Neural progenitor cell (in vitro differentiated cells): ENCODE measurements at places on chromosomes 7 and 10. TPM values are rescaled to one million over a fixed set of nuclear protein-coding genes. Genes with fewer than 3 reads are reported as not detected.

AKR1C4 gene
- total RNA-seq: not detected in 2 replicates

DNA sequence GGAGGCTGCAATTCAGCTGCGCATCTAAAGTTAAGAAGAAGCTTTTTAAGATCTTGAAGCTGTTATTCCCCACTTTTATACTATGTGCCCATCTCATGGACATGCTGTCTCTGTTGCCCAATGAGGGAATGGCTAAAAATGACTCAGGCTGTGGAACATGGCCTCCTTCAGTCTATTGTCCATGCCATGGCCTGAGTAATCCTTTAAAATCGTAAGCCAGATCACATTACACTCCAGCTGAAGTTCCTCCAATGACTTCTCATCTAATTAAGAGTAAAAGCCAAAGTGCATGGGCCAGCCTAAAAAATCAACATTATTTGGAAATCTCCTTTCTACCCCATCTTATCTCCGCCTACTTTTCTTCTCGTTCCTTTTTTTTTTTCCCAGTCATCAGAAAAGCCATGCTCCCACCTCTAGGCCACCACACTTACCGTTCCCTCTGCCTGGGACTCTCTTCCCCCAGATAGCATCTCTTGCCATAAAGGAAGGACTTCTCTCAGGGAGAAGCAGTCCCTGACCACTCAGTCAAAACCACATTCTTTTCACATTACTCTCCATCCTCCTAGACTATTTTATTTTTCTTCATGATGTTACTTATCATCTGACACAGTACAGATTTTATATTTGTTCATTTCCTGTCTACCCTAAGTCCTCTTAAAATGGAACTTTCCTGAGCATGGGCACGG is 337.4 kb downstream of the PRPF18 start:
- H3K36me3 ChIP-seq: no peaks in the 10 kb centered on the region
- no peak overlapping the region for H3K4me3 ChIP-seq
- DNase-seq: no peak
- no peak overlapping the region for H3K27ac ChIP-seq
- peaks cover 12% of the 10 kb centered on the region for H3K4me1 ChIP-seq

- peaks cover 3% of the 10 kb centered on the region for H3K4me1 ChIP-seq
- H3K36me3 ChIP-seq: peaks cover 4% of the 10 kb centered on the region
- H3K27me3 ChIP-seq: no peaks in the 10 kb centered on the region
- H3K4me3 ChIP-seq: no peak overlapping the region
These were observed 157.1 kb downstream of the BBS9 start for GRCh38 chr7:33286501-33286900.

GRCh38 chr10:119505588-119506315 is 36.8 kb downstream of the RGS10 start:
- H3K36me3 ChIP-seq: no peaks in the 10 kb centered on the region
- no peaks in the 10 kb centered on the region for H3K27me3 ChIP-seq
- DNase-seq: no peak
- H3K4me1 ChIP-seq: no peaks in the 10 kb centered on the region

DNA sequence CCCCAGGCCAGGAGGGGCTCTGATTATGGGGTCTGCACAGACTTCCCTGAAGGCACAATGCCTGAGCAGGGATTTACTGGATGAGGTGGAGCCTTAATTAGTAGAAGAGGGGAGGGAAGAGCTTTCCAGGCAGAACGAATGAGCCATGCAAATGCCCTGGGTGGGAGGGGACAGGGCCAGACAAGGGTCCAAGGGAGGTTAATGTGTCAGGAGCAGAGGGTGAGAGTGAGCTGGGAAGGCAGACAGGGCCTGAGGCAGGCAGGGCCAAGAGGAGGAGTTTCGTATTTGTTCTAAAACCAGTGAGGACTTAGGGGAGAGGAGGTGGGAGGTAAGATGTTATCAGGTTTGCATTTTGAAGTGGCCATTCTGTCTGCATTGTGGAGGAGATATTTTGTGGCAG is 65.3 kb downstream of the NPY start:
- H3K4me3 ChIP-seq: no peak overlapping the region
- no peak overlapping the region for H3K27ac ChIP-seq
- H3K27me3 ChIP-seq: no peaks in the 10 kb centered on the region
- no peaks in the 10 kb centered on the region for H3K36me3 ChIP-seq

- no peak overlapping the region for H3K27ac ChIP-seq
- no peaks in the 10 kb centered on the region for H3K27me3 ChIP-seq
- H3K4me3 ChIP-seq: no peak overlapping the region
- peaks cover 15% of the 10 kb centered on the region for H3K4me1 ChIP-seq
- no peak for DNase-seq
These were observed 268.4 kb downstream of the TCERG1L start for GRCh38 chr10:131043039-131043691.

DNA sequence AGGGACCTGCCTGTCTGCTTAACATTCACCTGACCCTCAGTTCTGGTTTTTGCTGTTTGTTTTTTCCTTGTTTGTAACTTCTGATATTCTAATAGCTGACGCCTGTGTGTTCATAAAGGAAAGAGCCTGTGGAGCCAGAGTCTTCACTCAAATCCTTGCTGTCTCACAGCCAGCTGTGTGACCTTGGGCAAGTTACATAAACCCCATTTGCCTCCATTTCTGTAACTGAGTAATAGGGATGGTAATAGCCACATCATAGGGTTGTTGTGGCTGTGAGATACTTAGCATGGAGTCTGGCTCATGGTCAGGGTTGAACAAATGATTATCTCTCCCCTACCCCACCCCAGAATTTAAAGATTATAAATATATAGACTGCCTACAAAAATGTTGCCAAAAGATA is 27.0 kb downstream of the WBP1L start:
- H3K36me3 ChIP-seq: no peaks in the 10 kb centered on the region
- DNase-seq: no peak
- H3K27me3 ChIP-seq: no peaks in the 10 kb centered on the region
- peaks cover 21% of the 10 kb centered on the region for H3K4me1 ChIP-seq
- H3K4me3 ChIP-seq: no peak overlapping the region

UPK3B gene
- total RNA-seq: 0.12 TPM in 1 of 2 replicates, not detected in the other

EFCAB10 gene
- 1.1 and 5.0 TPM in 2 replicates for total RNA-seq

TMEM229A gene
- 0.06 TPM in 1 of 2 replicates, not detected in the other for total RNA-seq

- no peaks in the 10 kb centered on the region for H3K27me3 ChIP-seq
- H3K4me1 ChIP-seq: peaks cover 6% of the 10 kb centered on the region
- no peak overlapping the region for H3K4me3 ChIP-seq
These were observed 242.8 kb downstream of the GLI3 start for GRCh38 chr7:41994036-41994745.

LRRC18 gene
- not detected in 2 replicates for total RNA-seq

GRCh38 chr10:80444646-80445319 is 9.3 kb upstream of the TSPAN14 start:
- no peaks in the 10 kb centered on the region for H3K36me3 ChIP-seq
- peaks cover 10% of the 10 kb centered on the region for H3K4me1 ChIP-seq
- no peak overlapping the region for H3K27ac ChIP-seq

GRCh38 chr7:31326416-31326815 is 14.1 kb downstream of the NEUROD6 start:
- no peaks in the 10 kb centered on the region for H3K36me3 ChIP-seq
- H3K4me3 ChIP-seq: no peak overlapping the region
- no peak overlapping the region for H3K27ac ChIP-seq
- no peaks in the 10 kb centered on the region for H3K4me1 ChIP-seq
- no peak for DNase-seq

VWA2 gene
- 0.09 TPM in 1 of 2 replicates, not detected in the other for total RNA-seq

GRCh38 chr7:45978731-45979211 is 57.7 kb upstream of the IGFBP3 start:
- H3K4me3 ChIP-seq: no peak overlapping the region
- DNase-seq: no peak
- no peaks in the 10 kb centered on the region for H3K36me3 ChIP-seq
- H3K4me1 ChIP-seq: no peaks in the 10 kb centered on the region

VAX1 gene
- 0.25 TPM in 1 of 2 replicates, not detected in the other for total RNA-seq

HGF gene
- 0.09 and 0.22 TPM in 2 replicates for total RNA-seq

TWIST1 gene
- total RNA-seq: not detected in 2 replicates

GRCh38 chr10:3525832-3526449 is 259.1 kb downstream of the KLF6 start:
- H3K4me3 ChIP-seq: no peak overlapping the region

GRCh38 chr10:108425283-108425964 is 1260.9 kb upstream of the SORCS1 start:
- H3K4me3 ChIP-seq: no peak overlapping the region
- H3K27me3 ChIP-seq: no peaks in the 10 kb centered on the region
- no peak for DNase-seq
- no peaks in the 10 kb centered on the region for H3K36me3 ChIP-seq

DNA sequence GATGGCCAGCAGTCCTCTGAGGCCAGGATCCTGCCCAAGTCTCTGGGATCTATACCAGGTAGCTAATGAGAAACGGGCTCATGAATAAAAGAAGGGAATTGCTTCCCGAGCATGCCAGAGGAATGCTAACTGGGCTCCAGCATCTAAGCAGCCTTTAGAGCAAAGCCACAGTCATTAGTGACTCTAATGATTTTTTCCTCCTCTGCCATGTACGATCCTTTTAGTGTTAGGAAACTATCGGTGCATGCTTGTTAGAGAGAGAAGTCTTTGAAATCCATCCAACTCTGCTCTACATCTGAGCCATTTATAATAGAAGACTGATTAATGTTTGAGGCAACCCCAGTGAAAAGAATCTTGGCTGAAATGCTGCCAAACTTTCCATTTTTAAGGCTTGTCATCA is 124.9 kb upstream of the TCERG1L start:
- no peaks in the 10 kb centered on the region for H3K36me3 ChIP-seq
- no peak overlapping the region for H3K4me3 ChIP-seq
- H3K27me3 ChIP-seq: no peaks in the 10 kb centered on the region
- no peak for DNase-seq
- H3K27ac ChIP-seq: no peak overlapping the region

PDK4 gene
- not detected in 2 replicates for total RNA-seq

GRCh38 chr7:7099584-7100014 is 82.7 kb upstream of the C1GALT1 start:
- H3K4me3 ChIP-seq: no peak overlapping the region

GRCh38 chr10:34281661-34282582 is 533.2 kb downstream of the PARD3 start:
- no peaks in the 10 kb centered on the region for H3K36me3 ChIP-seq
- H3K27me3 ChIP-seq: no peaks in the 10 kb centered on the region
- no peaks in the 10 kb centered on the region for H3K4me1 ChIP-seq
- DNase-seq: no peak

NKX6-2 gene
- total RNA-seq: not detected in 2 replicates

- no peak overlapping the region for H3K4me3 ChIP-seq
- DNase-seq: no peak
- H3K27me3 ChIP-seq: no peaks in the 10 kb centered on the region
- H3K27ac ChIP-seq: peak overlapping the region; percentile 21
- peaks cover 48% of the 10 kb centered on the region for H3K4me1 ChIP-seq
These were observed 108.9 kb downstream of the C10orf105 start for GRCh38 chr10:71610651-71611050.

DNA sequence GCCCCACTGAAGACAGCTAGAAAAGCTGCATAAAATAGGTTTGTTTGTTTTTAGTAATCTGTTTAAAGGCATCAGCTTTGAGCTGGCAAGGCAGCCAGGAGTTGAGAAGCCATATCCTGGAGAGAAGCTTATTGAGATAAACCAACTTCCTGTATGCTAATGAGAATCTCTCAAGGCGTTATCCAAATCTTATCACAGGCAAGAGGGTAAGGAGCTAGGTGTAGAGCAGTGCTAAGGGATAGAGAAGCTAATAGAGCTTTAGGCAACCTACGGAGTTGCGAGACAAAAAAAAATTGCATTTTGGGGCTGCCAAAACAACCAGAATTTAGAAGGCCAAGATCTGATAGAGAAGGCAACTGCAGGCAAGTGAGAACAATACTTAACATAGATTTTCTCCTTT is 641.6 kb downstream of the SH2D4B start:
- no peaks in the 10 kb centered on the region for H3K36me3 ChIP-seq
- no peak overlapping the region for H3K27ac ChIP-seq
- H3K4me3 ChIP-seq: no peak overlapping the region
- H3K4me1 ChIP-seq: no peaks in the 10 kb centered on the region
- DNase-seq: no peak

- no peak overlapping the region for H3K4me3 ChIP-seq
- H3K4me1 ChIP-seq: no peaks in the 10 kb centered on the region
- no peaks in the 10 kb centered on the region for H3K36me3 ChIP-seq
- no peak overlapping the region for H3K27ac ChIP-seq
- H3K27me3 ChIP-seq: no peaks in the 10 kb centered on the region
- DNase-seq: no peak
These were observed 48.5 kb upstream of the FGL2 start for GRCh38 chr7:77248154-77248553.

DNA sequence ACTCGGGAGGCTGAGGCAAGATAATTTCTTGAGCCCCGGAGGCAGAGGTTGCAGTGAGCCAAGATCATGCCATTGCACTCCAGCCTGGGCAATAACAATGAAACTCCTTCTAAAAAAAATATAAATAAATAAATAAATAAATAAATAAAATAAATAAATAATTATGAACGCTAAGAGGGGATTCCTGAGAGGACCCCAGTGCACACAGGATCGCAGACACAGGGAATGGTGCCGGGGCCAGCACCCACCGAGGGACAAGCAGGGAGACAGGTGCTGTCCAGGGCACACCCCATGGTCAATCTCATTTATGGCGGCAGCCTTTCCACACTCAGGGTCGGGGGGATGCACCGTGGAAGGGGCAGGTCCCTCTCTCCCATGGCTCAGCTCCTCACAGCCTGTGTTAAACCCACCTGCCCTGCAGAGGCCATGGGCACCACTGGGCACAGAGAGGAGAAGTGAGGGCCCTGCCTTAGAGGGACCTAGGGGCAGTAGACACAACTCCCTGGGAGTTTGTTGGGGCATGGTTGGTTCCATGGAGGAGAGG is 2.2 kb upstream of the RAMP3 start:
- H3K4me1 ChIP-seq: no peaks in the 10 kb centered on the region
- H3K36me3 ChIP-seq: no peaks in the 10 kb centered on the region
- peaks cover 43% of the 10 kb centered on the region for H3K27me3 ChIP-seq
